ENCODE measurements at places on chromosomes 1 and 21. TPM values are rescaled to one million over a fixed set of nuclear protein-coding genes. Genes with fewer than 3 reads are reported as not detected.

DNA sequence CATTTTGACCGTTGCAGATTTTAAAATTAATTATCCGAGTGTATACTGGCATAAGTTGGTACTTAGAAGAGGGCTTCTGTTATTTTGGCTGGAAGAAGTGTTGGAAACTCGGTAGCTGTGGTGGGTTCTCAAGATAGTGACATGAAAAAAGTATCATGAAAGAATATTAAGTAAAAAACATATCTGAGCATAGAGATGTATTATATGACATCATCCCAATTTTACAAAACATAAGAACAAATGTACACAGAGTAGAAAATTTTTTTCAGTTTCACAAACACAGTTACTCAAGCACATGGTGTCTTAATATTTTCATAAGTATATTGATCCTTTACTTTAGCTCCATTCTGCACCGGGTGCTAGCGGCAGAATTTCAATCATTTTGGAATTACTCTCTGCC, 684 bp downstream of the IFI16 start:
- no peak for DNase-seq

DNA sequence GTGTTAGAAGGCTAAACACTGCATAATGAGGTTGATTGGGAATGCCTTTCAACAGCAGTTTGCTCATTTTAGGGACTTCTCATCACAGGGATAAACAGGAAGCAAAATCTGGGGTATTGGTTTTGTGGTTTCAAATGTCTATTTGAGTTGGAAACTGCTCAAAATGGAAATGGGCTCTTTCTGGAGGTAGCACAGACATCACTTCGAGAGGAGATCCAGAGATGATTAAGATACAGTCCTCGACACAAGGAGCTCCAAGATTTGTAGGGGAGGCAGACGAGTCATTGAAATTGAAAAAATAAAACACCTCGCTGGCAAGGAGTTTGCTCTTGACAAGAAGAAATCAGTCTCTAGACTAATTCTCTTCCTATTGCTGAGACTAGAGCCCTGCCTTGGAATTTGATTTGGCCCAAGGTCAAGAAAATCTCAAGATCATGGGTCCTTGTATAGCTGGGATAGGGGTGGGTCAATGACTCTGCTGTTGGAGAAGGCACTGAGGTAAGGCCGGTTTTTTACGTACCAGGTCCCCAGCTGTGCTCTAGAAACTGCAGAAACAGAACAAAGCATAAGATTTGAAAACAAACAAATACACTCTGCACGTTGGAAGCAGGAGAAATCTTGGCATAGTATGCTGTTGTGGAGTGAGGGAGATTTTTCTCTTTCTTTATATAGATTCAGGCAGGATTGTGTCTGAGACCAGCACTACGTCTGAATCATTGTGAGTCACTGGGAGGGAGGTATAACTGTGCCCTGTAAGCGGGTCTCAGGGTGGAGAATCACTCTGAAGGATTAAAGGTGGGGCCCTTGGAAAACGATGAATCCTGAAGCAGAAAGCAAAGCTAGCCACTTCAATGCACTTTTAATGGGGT, 17.7 kb upstream of the KLHDC8A start:
- no peak for DNase-seq

DNA sequence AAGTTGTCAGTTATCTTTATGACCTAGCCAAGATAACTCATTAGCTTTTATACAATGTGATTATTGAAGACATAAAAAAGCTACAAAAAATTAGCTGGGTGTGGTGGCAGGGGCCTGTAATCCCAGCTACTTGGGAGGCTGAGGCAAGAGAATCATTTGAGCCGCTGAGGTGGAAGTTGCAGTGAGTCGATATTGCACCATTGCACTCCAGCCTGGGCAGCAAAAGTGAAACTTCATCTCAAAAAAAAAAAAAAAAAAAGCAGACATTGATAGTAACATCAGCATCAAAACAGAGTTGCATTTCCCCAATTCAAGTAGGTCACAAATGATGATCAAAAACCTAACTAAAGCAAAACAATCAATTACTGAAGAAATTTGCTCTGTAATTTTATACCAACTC, 191.4 kb downstream of the PTGER3 start:
- no peak for DNase-seq

DNA sequence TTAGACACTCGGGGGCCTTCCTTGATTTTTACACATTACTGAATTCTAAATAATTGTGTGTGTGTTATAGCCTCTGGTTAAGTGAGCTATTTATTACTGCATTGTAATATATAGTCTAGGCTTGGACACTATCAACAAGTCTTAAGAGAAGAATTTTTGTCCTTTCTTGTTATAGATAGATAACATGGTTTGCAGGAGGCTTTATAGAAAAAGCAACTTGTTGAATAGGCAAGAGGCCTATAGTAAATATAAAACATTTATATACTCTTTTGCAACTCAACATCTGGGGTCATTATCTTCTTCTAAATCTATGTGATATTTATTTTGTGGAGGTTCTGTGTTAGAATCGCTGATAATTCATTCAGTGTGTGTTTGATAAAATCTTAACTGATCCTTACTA, 293.8 kb downstream of the NFIA start:
- no peak for DNase-seq

DNA sequence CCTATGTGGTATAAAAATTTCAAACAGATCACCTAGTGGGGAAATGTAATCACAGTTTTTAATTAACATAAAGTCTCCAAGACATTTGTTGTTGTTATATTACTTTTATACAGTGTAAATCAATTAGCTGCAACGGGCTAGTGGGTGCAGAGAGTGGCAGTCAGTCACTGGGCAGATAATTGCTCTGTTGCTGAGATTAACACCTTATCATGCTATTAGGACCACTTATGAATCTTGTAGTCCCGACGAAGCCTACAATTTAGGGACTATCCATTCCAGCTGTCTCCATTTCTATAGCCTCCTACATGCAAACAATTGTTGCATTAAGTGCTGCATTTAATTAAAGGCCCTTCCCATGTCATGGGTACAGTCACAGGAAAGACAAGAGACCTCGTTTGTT, 158.9 kb upstream of the PROX1 start:
- no peak for DNase-seq

Gene MASP2
- 0.31 TPM for total RNA-seq

Gene NBPF6
- total RNA-seq = not detected

GRCh38 chr1:10857687-10858086, 61.2 kb upstream of the CASZ1 start:
- DNase-seq = no peak
